ENCODE measurements at places on chromosomes 6 and 20.

DNA sequence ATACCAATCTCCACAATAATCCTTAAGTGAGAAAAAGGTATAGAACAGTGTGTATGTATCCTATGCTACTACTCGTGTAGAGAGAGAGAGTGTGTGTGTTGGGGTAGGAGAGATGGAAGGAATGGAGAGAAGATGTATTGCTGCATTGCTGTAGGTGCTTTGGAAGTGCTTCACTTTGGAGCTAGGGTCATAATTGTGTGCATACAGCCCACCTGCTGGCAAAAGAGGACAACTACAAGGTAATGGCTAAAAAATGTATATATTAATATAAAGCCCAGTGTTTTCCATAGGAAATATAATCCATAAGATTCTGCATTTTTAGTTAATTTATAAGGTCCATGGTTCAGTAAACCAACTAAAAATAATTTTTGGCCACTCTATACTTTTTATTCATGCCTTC lies 36.1 kb downstream of the SERAC1 start:
- DNase-seq, result peak; percentile 66

DNA sequence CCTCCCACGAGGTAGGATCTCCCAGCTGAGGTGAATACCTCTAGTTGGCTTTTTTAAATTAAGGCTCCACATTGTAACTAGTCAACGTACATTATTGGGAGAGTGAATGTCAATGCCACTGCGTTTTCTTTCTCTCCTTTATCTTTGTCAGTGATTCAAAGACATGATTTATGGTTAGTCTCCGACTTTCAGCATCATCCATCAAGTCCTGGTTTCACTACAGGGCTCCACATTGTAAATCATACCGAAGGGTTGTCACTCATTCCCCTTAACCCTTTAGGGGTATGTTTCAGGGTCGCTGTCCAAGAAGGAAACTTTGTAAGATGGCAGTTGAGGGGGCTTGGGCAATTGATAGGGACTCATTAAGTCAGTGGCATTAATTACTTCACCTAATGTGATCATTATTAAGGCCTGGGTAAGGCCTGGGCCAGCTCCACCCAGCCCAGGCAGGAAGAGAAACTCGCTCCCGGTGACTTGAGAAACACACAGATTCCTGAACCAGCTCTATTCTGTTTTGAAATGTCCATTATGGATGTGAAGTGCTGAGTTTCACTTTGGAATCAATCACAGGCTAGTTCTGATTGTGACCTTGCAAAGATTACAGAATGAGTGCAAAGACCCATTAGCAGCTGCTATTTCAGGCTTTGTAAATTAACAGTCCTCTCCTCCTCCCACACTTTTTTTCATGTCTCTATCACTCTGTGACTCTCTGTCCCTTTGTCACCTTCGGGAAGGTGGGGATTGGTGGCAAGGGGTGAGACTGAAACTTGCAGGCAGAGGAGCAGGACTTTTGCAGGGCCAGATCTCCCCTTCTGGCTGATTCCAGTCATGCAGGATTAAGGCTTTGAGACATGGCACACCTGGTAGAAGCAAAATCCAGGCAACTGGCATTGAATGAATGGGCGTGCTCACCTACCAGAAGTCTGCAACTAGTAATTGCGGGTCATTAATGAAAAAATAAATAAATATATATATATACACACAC lies 222.4 kb downstream of the TSHZ2 start:
- DNase-seq, result no peak

GRCh38 chr6:14058029-14058695 lies 59.4 kb upstream of the CD83 start:
- DNase-seq, result no peak

DNA sequence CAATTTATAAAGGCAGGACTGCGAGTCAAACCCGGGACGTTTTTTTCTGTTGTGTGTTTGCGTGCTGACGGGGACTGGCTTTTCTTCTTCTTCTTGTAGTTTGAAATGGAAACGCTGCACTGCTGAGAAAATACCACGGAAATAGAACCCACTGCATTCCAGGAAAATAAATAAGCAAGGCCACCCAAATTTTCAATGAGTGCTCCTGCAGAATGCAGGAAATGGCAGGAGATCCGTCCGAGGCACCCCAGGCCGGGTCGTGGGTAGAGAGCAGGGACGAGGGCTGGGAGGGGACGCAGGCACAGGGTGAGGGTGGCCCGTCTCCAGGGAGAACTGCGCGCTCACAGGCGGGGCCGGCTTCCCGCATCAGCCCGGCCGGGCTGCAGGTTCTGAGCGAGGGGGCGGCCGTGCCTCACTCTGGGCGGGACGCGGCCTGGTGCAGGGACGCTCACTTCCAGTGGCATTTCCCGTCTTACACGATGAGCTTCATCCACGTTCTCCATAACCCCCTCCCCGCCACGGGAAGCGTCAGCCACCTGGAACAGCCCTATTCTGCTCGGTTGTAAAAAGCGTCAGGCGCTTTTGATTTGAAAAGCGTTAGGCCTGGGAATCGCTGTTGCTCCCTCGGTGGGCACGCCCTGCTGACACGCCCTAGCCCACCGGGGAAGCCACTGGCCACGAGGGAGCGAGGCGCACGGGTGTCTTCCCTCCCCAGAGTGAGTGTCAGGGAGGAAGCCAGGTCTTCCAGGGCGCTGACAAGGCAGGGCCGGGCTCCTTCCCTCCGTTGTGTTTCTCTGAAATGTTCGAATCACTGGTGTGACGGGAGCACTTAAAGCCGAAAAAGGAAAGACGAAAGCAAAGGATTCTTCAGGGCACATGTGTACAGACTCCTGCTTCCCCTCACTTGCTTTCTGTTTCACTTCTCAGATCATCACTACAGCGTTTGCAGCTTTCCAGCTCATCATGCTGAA lies 17.9 kb upstream of the EXOC2 start:
- no peak for DNase-seq

DNA sequence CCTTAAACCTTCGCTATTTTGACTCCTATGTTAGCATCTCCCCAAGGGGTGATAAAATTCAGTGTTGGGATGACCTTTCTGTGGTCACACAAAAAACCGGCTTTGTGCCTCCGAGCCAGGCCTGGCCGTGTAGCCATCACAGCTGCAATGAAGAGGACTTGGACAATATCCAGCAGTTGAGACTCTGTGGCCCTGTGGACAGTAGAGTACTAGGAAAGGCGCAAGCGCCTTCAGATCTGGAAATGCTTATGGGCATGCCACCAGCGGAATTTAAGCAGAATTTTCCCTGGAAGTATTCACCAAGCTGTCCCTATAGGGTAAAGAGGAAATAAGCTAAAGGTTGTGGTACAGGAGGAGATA lies 63.3 kb upstream of the SLC2A12 start:
- no peak for DNase-seq

GRCh38 chr6:2508071-2508470 lies 242.7 kb downstream of the MYLK4 start:
- DNase-seq, result no peak

DNA sequence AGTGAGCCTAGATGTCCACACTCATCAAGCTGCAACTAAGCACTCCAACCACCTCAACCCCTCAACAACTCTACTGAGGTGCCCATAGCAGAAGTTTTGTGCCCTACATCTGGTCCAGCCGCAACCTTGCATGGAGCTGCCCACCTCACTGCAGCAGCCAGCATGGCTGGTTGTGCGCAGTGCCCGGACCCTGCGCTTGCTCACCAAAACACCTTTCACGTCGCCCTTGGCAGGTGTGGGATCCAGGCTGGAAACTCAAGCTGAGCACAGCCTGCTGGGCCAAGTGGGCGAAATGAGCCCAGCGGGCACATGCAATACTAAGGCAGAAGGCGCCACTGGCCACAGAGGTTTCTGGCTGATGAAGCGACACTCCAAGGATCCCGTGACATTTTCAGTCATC lies 902.4 kb downstream of the TBC1D32 start:
- no peak for DNase-seq

- no peak for DNase-seq
Observed at GRCh38 chr6:108295676-108296075, 822 bp downstream of the AFG1L start.

DNA sequence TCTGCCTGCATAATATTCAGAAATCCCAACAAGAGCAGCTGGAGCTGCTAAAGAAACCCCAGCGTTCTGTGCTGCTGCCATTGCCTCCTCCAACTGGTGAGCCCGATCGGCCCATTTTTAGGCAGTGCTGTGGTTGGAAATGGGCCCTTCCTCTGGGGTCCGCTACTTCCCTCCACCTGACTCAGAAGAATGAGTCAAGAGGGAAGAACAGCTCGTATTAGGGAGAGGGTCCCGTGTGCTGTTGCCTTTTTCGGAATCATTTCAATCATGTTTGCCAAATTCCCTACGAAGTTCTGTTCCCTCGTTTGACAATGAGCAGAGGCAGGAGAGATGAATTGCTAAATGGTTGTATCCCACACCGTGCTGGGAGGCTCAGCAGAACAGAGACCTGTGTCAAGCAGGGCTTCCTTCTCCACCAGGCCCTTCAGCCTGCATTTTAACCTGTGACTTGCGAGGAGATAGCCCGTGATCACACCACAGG lies 38.4 kb downstream of the THBS2 start:
- DNase-seq, result no peak

- peak; percentile 62 for DNase-seq
Observed at GRCh38 chr6:108365478-108365877, 70.6 kb downstream of the AFG1L start.

DNA sequence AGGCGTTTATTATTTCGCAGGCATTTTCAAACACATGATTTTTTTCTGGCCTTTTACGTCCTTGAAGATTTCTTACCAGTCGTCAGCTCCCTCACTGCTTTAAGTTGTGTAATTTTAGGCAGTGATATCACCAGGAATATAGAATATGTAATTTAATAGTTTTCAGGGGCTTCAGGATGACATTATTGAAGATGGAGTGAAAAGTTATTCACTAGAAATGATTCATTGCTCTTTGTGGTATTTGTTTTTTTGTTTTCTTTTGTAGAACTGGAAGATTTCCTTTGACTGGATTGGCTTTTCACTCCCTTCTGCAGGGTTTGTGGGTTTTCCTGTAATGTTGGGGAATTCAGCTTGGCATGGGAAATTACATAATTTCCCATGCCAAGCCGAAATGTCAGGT lies 2.0 kb downstream of the LRRC1 start:
- DNase-seq, result no peak

- DNase-seq, result peak; percentile 89
Observed at GRCh38 chr6:154510144-154510905, at the start of gene CNKSR3. TSS of gene CNKSR3 (minus strand) at chr6:154510685. CDS start at chr6:154510114, 571 bp downstream.

- no peak for DNase-seq
Observed at GRCh38 chr6:29236634-29237033, 64.9 kb upstream of the OR14J1 start.

DNA sequence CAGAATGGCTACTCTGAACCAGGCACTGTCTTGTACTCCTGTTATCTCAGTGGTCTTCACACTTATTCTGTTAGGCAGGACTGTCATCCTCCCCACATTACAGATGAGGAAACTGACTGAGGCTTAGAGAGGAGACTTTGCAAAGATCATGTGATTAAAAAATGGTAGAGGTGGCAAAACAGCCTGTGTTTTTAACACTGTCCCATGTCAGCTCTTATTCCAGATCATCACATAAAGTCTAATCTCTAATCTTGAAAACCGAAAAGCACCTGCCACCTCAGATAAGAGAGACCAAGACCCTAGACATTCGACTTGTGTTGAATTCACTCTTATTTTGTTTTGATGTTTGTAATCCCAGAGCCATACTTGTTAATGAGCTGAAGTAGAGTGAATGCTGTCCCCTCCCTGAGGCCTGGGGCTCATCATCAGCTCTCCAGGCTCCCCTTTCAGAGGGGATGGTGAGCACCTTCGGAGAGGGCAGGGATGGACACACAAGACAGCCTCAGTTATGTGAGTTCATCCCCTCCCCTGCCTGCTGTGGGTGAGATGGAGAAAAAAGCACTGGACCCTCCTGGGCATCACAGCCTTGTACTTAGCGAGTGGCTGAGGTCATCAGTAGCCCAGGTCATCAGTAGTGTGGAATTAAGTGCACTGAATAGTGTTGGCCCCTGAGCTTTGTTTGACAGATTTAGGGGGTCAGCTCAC lies 30.6 kb downstream of the MTHFD1L start:
- DNase-seq, result peak; percentile 53

GRCh38 chr20:44896583-44896982 lies 11.1 kb downstream of the YWHAB start:
- DNase-seq, result no peak

- DNase-seq, result no peak
Observed at GRCh38 chr6:43761666-43762409, 8.2 kb upstream of the VEGFA start.

DNA sequence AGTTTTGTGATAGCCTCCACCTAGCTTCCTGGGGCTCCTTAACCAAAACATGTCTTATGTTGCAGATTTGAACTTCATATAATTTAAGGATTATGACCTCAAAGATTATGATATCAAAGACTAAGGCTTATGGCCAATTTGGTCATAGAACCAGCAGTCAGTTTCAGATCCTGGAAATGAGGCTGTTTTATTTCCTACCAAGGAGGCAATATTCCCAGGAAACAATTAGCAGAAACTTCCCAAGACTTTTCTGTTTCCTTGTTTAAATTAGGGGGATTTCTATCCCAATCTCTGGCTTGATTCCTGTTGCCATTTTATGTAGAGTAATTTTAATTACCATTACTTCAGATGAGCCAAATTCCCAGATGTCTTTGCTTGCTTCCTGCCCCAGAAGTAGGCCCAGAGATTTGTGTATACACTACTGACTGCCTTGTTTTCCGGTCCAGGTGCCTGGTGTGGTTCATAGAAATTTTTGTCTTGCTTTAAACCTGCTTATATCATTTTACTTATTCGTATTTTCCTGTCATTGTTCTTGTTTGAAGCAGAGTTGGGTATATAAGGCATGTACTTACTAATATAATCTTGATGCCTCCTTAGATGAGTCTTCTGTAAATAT lies 119.2 kb upstream of the TMEM170B start:
- no peak for DNase-seq

Measured in hematopoietic multipotent progenitor cell treated with erythropoietin and hydrocortisone succinate and interleukin-3 and kit ligand, for 8 days (in vitro differentiated cells).